Activated naive CD8-positive, alpha-beta T cell treated with anti-CD3 and anti-CD28 coated beads for 36 hours (primary cell): ENCODE measurements at places on chromosomes 13 and 19.

DNA sequence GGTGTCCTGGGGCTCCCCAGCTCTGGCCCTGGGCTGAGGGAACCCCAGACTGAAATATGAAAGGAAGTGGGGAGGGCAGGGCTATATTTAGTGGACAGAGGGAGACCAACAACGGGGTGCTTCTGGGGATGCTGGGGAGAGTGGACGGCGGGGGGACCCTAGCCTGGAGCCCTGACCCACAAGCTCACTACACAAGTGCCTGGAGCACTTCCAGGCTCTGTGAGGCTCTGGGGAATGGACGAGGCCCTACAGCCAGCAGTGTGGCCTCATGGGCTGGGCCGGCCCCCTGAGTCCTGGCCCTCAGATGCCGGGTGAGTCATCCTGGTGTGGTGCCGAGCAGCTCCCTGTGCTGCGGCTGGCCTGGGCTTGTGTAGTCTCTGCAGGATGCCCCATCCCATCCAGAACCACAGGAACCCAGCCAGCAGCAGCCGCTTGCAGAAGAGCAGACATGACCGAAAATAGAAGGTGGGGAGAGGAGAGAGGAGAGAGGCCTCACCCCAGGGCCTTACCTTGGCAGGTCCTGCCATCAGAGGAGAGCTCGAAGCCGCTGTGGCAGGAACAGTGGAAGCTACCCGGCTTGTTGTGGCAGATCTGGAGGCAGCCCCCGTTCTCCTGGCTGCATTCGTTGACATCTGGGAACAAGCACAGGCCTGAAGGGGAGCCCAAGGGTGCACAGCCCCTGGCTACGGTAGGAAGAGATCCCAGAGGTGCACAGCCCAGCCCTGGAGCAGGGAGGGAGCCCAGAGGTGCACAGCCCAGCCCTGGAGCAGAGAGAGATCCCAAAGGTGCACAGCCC, 26.1 kb downstream of the GAS6 start:
- no peak for DNase-seq

- no peak for DNase-seq
These were observed 22.5 kb downstream of the SAFB start for GRCh38 chr19:5645409-5645808.

- DNase-seq, result no peak
These were observed at the start of gene HDGFL2 for GRCh38 chr19:4472174-4472974. TSS of gene HDGFL2 (plus strand) at chr19:4472297. CDS start at chr19:4472351, 54 bp downstream.

GRCh38 chr13:110233181-110233950, 73.6 kb downstream of the COL4A1 start:
- no peak for DNase-seq

DNA sequence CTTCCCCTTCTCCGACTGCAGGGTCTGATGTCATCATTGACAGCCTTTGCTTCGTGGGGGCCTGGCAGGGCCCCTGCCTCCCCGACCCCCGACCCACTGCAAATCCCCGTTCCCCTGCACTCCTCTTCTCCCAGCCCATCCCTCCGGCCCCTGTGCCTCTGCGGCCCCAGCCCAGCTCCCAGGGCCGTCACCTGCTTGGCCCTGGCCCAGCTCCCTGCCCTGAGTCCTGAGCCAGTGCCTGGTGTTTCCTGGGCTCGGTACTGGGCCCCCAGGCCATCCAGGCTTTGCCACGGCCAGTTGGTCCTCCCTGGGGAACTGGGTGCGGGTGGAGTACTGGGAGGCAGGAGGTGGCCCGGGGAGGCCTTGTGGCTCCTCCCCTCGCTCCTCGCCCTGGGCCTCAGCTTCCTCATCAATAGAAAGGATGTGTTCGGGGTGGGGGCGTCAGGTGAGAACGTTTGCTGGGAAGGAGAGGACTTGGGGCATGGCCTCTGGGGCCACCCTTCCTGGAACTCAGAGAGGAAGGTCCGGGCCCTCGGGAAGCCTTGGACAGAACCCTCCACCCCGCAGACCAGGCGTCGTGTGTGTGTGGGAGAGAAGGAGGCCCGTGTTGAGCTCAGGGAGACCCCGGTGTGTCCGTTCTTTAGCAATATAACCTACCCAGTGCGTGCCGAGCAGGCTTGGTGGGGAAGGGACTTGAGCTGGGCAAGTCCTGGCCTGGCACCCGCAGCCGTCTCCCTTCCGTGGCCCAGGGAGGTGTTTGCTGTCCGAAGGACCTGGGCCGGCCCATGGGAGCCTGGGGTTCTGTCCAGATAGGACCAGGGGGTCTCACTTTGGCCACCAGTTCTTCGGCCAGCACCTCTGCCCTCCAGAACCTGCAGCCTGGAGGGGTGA, 15.9 kb upstream of the CELF5 start:
- DNase-seq, result no peak

DNA sequence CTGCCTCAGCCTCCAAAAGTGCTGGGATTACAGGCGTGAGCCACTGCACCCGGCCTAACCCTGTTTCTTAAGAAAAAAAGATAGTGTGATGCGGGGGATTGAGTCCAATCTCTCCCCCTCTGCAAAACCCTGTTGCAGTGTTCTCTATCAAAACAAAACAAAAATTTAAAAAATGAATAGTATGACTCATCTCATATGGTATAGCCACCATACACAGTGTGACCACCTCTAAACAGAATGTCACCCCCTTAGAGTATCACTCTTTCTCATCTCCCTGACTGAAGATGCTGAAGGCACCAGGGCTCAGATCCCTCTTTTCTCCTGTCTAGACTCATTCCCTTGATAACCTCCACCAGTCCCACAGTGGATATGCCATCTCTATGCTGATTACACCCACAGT, 6.8 kb upstream of the ERF start:
- no peak for DNase-seq

GRCh38 chr13:100600915-100601314, 12.3 kb upstream of the GGACT start:
- DNase-seq, result no peak

GRCh38 chr13:79413521-79413920, 7.5 kb upstream of the RBM26 start:
- no peak for DNase-seq

DNA sequence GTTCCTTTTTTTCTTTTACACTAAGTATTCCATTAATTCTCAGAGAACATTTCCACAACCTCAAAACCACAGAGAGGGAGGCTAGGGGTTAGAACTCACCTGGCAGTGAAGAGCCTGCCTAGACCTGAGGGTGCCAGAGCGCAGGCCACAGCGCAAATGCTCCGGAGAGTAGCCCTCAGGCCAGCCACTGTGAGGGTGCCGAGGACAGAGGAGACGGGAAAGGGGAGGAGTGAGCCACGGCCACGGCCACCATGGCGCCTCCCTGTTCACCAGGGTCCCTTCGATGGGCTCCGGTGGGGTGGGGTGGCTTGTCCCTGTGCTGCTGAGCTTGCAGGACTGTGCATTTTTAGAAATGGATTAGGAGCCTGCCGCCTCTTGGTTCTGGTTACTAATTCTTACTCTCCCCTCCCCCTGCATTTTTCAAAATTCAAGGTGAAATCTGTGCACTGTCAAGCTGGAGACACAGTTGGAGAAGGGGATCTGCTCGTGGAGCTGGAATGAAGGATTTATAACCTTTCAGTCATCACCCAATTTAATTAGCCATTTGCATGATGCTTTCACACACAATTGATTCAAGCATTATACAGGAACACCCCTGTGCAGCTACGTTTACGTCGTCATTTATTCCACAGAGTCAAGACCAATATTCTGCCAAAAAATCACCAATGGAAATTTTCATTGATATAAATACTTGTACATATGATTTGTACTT, 58.8 kb downstream of the GGACT start:
- DNase-seq, result no peak

DNA sequence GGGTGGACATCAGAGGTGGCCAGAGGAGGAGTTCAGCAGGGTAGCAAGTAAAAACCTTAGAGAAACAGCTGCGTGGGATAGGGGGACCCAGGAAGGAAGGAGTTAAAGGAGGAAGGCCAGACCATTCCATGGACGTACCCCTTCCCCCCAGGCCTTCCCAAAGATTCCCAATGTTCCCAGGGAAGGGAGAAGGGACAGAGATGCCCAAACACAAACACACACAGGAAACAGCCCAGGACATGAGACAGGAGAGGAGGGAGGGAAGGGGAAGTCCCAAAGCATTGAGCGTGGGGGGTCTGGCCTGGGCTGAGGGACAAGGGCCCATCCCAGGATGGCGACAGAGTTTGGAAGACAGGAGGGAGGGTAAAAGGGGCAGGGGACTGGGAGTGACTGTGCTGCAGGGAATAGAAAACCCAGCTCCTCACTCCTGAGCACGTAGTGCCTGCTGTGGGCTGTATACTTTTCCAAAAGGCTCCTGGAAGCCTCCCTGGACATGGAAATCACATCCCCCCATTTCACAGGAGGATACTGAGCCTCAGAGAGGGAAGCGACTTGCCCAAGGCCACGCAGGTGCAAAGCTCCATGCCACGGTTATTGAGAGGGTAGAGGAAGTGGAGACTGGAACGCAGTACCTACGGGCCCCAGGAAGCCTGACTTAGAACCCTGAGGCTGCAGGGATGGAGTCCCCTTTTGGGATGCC, 1.1 kb downstream of the SYDE1 start:
- no peak for DNase-seq

GRCh38 chr13:102589301-102589822, 7.4 kb upstream of the TPP2 start:
- DNase-seq, result no peak

GRCh38 chr19:18440936-18441803, 3.2 kb upstream of the ISYNA1 start:
- DNase-seq, result no peak

- DNase-seq, result no peak
These were observed 24.3 kb downstream of the AMER2 start for GRCh38 chr13:25147638-25148401.

DNA sequence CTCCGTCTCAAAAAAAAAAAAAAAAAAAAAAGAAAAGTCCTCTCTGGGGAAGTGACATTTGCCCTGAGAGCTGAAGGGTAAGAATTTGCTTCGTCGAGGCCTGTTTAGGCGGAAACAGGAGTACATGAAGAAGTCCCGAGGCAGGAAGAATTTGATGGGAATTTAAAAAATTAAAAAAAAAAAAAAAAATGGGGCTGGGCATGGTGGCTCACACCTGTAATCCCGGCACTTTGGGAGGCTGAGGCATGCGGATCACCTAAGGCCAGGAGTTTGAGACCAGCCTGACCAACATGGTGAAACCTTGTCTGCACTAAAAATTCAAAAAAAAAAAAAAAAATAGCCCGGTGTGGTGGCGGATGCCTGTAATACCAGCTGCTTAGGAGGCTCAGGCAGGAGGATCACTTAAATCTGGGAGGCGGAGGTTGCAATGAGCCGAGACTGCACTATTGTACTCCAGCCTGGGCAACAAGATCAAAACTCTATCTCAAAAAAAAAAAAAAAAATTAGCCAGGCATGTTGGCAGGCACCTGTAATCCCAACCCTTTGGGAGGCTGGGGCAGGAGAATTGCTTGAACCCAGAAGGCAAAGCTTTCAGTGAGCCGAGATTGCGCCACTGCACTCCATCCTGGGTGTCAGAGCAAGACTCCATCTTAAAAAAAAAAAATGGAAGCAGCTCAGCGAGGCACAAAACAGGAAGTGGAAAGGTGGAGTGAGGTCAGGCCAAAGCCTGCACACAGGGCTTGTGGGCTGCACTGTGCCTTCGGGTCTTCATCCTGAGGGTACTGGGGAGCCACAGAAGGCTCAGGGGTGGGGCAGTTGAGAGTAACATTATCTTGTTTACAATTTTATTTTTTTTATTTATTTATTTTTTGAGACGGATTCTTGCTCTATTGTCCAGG, 4.9 kb downstream of the BAX start:
- DNase-seq, result peak; percentile 17

GRCh38 chr19:50814883-50815282, 8.7 kb downstream of the KLK1 start:
- no peak for DNase-seq

DNA sequence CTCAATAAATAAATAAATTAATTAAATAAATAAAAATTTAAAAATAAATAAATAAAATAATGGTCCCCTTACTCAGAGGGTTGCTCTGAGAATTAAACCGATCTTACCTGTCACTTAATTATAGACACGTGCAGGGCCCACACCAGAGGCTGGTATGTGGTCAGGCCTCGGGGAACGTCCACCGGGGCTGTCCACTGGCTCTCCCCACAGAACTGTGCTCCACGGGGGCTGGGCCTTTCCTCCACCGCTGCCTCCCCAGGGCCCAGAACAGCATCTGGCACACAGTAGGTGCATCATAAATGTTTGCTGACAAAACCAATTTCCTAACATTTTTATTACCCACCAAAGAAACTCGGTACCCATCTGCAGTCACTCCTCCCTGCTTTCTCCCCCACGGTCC, 69.2 kb downstream of the CEBPG start:
- no peak for DNase-seq

GRCh38 chr19:56162258-56162657, 13.6 kb upstream of the GALP start:
- DNase-seq, result peak; percentile 33

GRCh38 chr19:54201172-54201701, 579 bp downstream of the RPS9 start:
- DNase-seq, result no peak

GRCh38 chr13:109790086-109790485, 3.7 kb upstream of the IRS2 start:
- no peak for DNase-seq
